Stimulated activated CD4-positive, alpha-beta T cell treated with anti-CD3 and anti-CD28 coated beads, Interleukin-4, amount 100 ng/mL, for 4 hours (primary cell): ENCODE measurements at places on chromosomes 1 and 21.

GRCh38 chr1:203172184-203173010, 3.2 kb downstream of the MYBPH start:
- DNase-seq, result peak; percentile 33

DNA sequence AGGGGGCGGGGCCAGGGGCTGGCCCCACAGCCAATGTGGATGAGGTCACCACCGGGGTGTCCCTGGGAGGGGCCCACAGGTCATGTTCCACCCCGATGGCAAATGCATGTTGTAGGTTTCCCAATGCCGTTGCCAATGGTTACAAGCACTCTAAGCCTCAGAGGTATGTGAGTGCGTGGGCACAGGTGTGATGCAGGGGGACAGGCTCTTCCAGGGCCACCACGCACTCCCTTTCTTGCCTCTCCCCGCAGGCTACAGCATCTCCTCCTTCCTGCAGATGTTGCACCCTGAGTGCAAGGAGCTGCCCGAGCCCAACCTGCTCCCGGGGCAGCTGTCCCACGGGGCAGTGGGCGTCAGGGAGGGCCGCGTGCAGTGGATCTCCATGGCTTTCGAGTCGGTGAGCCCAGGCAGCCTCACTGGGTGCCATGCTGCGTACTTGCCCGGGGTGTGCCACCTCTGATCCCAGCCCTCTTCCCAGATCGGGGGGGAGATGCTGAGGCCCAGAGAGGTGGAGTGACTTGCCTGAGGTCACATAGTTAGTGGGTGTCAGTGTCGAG, 52.4 kb downstream of the DISP3 start:
- no peak for DNase-seq

DNA sequence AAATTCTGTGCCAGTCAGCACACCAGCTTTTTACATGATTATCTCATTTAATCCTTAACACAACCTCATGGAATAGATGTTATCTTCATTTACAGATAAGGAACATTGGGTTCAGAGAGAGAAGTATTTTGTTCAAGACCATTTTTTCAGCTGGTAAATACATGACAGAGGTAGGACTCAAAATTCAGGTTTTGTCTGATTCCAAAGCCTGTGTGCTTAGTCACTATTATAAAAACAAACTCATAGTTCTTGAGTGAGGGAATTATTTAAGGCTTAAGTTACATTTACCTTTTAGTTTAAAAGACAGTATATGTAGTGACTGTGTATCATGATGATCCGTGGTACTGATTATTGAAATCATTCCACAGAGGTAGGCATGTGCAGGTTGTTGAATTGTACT, 125.2 kb downstream of the MAGI3 start:
- no peak for DNase-seq

DNA sequence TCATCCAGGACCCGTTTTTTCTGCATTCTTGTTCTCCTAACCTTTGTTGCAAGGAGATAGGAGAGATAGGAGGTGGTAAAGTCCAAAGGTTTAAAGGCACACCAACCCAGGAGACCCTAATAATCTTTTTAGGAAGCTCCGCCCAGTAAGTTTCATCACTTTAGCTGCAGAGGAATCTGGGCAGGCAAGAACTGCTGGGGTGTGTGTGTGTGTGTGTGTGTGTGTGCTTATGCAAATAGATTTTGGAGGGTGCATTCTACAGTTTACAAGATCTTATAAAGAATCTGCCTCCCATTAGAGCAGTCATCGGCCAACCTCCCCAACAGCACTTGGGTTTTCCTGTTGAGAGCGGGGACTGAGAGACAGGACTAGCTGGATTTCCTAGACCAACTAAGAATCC, 3.9 kb upstream of the IL10 start:
- DNase-seq, result no peak

DNA sequence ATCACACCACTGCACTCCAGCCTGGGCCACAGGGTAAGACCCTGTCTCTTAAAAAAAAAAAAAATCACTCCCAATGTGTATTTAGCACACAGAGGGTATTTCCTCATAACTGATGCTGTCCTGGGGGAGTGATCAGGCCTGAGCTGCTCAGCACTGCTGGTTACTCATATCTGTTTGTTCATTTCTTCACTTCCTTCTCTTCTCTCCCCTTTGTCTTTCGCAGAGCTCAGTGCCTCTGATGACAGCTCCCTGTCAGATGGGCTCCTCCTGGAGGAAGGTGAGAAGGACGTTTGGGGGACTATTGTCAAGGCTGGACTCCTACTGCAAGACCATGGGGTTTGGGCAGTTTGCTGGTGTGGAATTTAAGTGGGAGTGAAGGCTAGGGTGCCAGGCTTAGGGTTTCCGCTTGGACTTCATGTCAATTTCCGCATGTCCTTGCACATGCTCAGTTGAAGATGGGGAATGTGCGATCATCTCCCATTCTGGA, 13.0 kb downstream of the INAVA start:
- no peak for DNase-seq

- no peak for DNase-seq
Measured at GRCh38 chr1:199898654-199899053, 128.9 kb upstream of the NR5A2 start.
